ENCODE measurements at places on chromosomes 2 and 18.

DNA sequence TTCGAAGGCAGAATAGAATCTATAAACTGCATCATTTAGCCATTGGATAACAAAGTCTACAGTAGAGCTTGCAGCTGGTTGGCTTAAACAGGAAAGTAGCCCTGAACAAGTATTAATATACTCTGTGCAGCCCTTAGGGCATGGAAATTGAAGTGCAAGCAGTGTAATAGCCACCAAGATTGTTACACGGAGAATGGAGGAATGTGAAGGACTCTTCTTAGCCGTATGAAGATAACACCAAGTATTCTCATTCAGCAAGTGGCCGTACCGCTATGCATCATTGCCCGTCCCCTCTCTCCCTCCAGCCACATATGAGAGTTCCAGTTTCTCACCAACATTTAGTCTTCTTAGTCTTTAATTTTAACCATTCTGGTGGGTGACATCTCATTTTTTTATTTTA is 40.5 kb downstream of the ANKRD12 start:
- no peak for DNase-seq

- DNase-seq: peak; percentile 33
These were observed at the start of gene TYMS for GRCh38 chr18:657311-658000. TSS of gene TYMS (plus strand) at chr18:657653. CDS start at chr18:657743, 90 bp downstream.

DNA sequence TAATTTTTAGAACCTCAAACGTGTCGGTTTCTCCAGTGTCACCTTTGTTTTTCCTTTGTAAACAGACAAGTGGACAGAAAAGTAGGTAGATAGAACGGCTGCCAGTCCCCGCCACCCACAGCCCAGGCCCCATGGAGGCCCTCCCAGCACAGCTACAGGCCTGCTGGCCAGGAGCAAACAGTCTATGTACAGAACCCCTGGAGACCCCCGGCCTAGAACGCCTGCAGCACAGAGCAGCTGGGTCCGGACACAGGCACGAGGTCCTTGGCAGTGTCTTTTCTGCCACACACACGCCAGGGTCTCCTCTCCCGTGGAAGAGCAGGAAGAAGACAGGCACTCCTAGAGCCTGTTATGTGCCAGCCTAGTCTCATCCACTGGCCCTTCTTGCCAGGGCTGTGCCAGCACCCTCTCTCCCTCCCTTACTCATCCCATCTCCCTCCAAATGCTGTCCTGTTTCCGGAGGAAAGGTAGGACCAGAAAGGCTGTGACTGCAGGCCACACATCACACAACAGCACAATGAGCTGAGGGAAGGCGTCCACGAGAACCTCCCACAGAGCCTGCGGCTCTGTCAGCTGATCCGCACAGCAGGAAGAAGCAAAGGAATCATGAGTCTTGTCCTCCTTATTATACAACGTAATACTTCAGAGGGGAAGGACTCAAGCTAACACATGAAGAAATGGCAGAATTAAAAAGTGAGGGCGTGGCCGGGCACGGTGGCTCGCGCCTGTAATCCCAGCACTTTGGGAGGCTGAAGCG is 7.7 kb downstream of the DTYMK start:
- no peak for DNase-seq

DNA sequence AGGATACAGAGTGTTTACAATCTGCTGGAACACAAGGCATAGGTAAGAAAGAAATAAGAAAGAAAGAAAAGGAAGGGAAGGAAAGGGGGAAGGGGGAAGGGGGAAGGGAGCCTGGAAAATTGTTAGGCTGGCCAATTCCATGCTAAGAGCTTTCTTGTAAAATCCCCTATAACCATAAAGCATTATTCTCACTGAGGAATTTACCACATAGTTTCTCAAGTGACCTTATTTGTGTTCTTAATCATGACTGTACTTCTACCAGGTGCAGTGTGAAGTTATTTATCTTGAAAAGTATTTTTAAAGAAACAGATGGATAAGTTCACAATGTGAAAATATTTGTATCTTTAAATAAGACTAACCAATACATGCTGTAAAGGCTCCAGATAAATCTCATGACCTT is 39.2 kb upstream of the KIDINS220 start:
- no peak for DNase-seq

DNA sequence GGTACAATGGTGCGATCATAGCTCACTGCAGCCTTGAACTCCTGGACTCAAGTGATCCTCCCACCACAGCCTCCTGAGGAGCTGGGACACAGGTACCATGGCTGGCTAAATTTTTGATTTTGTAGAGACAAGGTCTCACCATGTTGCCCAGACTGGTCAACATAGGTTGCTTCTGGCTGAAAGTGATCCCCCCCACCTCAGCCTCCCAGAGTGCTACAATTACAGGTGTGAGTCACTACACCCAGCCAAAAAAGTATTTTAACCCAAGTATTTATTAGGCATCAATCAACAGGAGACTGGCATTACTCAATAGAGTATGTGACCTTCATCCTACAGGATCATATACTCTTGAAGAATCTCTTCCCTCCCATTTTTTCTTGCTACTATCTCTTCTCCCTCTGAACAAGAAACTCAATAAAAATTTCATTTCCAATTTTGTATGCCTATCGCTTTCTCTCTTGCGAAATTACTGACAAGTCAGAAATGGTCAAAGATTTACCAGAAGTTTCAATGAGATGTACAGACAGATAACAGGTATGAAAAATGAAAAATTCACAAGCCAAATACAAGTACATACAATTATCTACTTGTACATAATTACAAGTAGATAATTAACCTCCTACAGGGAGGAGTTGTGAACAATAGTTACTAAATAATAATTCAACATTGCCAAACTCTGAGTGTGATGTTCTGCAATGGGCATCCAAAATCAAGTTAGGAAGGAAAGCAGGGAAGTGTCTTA is 34.9 kb upstream of the CCNT2 start:
- no peak for DNase-seq

DNA sequence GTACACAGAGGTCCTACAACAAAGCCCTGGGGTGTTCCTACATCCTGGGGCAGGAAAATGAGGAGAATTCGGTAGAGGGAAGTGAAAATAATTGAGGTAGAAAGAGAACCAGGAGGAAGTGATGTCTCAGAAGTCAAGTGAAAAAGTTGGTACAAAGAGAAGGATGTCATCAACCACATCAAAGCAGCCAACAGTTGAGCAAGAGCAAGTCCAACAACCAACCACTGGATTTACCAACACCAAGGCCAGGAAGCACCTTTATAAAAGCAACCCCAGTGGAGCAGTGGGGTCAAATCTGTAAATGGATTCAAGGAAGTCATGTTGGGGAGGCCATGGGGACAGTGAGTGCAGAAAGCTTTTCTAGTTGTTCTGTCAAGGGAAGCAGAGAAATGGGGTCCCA is 360.4 kb downstream of the ZNF516 start:
- no peak for DNase-seq

DNA sequence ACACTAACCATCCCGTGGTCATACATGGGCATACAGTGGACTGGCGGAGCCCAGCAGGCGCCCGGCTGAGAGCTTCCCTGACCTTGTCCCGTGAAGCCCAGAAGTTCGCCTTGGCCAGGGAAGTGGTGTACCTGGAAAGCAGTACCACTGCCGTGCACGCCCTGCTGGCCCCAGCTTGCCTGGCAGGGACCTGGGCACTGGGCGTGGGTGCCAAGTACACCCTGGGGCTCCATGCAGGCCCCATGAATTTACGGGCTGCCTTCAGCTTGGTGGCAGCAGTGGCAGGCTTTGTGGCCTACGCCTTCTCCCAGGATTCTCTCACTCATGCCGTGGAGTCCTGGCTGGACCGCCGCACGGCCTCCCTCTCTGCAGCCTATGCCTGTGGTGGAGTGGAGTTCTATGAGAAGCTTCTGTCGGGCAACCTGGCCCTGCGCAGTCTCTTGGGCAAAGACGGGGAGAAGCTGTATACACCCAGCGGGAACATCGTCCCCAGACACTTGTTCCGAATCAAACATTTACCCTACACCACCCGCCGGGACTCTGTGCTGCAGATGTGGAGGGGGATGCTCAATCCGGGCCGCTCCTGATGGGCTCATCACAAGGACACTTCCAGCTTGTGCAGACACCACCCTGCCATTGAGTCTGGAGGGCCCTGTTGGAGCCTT is 2.3 kb downstream of the TMEM177 start:
- DNase-seq: no peak
